NCI-H187 treated with DMSO at 0.1 percent for 48 hours (cell line): ENCODE measurements at places on chromosomes 11 and 22.

DNA sequence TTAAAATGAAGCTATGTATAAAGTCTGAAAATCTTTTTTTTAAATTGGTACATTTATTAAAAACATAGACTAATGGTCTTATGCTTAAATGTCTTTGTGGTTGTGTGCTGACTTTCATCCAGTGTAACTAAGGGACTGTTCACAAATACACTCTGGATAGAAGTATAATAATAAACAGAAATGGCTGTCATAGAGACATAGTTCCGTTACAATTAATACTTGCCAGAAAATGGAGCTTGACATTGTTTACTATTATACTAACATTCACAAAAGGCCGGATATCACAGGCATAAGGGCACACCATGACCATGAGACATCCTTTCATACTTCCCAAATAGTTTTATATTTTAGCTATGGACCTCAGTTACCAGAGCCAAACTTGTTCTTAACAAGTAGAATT is 161.3 kb downstream of the DDX10 start:
- DNase-seq = no peak

- no peak for DNase-seq
Measured at GRCh38 chr22:50200461-50201190, at the start of gene SELENOO. Gene SELENOO, plus strand, starts transcription at chr22:50201011. Its CDS starts 26 bp downstream, at chr22:50201037.

DNA sequence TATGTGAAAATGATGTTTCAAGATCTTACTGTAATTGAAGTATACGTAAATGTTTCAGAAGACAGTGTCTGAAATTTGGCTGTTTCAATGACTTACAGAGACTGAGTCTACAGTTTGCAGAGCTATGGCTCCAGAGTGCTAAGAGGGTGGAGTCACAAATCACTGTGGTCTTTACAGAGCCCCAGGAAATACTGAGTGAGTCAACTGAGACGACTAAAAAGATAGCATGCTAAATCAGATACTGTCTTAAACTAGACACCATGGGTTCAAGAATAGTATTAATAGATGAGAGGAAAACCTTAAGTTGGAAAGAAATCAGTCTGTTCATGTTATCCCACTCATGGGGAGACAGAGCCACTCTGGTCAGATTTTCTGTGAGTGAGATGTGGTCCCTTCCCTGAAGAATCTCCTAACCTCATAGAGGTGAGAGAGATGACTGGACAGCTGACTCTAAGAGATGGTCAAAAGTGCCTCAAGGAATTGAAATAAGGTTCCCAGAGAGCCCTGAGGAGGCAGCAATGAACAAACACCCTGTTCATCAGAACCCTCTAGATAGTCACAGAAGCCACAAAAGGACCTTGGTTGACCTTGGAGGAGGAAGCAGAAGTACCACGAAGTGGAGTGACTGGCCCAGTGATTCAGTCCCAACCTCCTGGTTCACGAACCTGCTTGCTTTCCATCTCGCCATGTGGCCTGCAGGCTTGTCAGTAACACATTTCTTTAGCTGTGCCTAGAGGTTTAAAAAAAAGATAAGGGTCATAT is 30.2 kb downstream of the C11orf91 start:
- DNase-seq = no peak

DNA sequence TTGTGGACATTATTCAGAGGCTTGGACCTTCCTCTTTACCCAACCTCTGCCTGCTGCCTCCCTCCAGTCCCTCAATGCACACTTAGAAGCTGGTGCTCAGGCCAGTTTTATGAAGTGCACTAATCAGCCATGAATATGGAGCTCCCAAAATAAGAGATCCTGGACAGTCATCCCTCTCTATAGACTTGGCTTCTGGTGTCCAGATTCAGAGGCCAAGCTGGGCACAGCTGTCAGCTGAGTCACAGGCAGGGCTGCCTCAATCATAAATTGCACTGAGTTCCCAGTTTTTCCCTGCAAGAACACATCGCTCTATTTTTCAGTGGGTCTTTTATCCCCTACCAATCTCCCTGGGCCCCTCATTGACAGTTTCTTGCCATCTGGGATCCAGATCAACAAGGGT is 161.7 kb upstream of the CADM1 start:
- DNase-seq = no peak

DNA sequence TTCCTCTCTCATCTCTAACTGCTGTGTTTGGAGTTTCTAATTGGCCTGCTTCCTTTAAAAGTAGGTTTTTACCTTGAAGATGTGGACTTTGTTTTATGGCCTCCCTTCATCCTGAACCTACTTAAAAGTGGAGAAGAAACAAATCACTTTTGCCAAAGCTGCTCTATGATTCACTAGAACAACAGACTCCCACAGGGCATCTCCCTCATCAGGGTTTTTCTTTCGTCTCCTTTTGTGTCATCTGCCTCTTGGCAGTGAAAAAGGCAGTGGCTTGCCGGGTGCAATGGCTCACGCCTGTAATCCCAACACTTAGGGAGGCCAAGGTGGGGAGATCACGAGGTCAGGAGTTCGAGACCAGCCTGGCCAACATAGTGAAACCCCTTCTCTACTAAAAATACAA is 186.6 kb upstream of the MTNR1B start:
- DNase-seq = no peak

DNA sequence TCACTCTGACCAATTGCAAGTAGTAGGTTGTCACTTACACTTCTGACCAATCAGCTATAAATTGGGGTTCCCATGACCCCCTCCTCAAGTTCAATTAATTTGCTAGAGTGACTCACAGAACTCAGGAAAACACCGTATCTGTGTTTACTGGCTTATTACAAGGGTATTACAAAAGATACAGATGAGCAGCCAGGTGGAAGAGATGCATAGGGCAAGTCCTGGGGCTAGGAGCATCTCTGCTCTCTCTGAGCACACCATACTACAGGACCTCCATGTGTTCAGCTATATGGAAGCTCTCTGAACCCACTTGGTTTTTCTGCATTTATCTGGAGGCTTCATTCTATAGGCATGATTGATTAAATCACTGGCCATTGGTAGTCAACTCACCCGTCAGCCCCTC is 11.3 kb upstream of the GRK3 start:
- no peak for DNase-seq

DNA sequence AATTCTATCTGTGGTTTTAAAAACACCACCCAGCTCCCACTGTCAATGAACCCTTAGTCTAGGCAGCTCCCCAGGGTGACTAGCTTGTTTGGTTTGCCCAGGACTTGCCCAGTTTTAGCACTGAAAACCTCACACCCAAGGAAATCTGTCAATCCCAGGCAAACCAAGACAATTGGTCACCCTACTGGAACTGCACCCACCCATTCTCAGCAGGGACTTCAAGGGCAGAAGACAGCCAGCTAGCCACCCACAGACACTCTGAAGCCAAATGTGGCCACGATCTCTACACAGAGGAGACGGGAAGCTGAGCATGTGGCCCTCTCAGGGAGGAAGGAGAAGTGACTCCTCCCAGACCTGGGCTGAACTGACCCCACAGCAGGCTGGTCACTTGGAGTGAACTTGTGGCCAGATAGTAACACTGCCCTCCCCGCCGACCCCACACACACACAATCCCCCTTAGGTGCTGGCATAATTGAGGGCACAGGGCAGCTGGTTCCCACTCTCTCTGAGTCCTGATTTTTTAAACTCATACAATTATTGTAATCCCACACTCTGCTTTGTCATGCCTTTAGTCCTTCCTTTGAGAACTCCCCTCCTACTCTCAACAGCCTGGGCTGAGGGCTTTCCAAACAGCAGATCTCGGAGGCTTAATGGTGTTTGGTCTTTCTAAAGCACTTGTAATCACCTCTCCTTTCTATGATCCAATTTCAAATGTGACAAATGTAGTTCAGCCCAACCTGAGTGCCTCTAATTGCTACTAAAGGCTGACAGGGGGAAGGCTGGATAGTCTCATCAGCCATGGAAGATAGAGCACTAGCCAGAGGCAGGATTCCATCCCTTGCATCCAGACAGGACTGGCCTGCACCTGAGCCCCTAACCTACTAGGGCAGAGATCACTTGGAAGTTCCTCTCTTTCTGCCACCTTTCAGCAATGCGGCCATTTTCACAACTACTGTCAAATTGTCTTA is 74.7 kb upstream of the DRD2 start:
- DNase-seq = peak; percentile 96

DNA sequence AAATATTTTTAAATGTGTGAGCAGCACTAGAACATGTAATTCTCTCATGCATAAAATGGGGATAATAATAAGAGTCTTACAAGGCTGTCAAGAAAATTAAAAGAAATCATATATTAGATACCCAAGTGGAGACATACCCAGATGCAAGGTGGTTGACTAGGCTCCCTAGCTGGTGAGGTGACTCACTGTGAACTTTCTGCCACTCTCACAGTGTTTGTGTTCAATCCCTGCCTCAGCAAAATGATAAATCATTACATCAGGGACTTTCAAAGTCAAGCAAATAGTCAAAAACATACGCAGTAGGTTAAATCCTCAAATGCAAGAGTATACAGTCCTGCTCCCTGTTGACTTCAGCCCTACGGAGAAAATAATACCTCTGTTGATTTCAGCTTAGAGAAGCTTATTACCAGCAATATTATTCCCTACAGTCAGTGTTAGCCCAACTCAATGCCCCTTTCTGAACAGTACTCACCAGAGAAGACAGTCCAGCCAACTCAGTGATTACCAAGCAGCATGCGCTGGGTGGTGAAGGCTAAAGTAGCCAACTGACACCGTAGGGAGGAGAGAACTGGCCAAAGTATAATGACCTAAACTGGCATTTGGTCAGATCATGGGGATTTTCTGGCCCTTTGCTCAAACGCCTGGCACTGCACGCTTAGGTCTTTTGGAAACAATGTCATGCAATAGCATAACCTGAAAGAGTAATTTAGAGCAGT is 73.1 kb upstream of the BARX2 start:
- no peak for DNase-seq
